ENCODE measurements at places on chromosomes 13 and 19.

- DNase-seq = no peak
These were observed 38.7 kb downstream of the KCTD4 start for GRCh38 chr13:45162194-45162593.

GRCh38 chr19:4583961-4584669 lies 24.6 kb upstream of the SEMA6B start:
- no peak for DNase-seq

DNA sequence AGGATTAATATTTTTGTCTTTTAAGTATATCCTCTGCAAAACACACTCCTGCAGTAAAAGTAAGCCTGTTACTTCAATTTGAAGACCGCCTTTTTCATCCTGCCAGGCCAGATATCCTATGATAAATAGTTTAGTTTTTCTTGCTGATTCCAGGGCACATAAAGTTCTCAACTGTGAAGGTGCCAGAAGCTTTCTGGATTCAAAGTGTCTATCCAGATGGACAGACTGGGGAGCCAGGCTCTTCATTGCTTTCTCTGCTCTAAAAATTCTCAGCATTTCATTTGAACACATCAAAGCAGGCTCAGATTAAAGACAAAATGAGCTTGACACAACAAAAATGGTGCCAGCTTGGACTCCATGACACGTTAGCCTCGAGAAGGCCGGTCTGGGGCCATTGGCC lies 53.6 kb upstream of the UBL3 start:
- DNase-seq = no peak

GRCh38 chr19:14629557-14629956 lies 45.1 kb downstream of the ADGRE3 start:
- no peak for DNase-seq

- peak; percentile 80 for DNase-seq
These were observed 9.6 kb downstream of the GIPR start for GRCh38 chr19:45677351-45678230.

- no peak for DNase-seq
These were observed 145.3 kb downstream of the POSTN start for GRCh38 chr13:37453246-37453645.

GRCh38 chr19:17200408-17201079 lies 14.6 kb upstream of the USE1 start:
- no peak for DNase-seq

- DNase-seq = no peak
These were observed 24.0 kb downstream of the USP12 start for GRCh38 chr13:27147530-27148170.

DNA sequence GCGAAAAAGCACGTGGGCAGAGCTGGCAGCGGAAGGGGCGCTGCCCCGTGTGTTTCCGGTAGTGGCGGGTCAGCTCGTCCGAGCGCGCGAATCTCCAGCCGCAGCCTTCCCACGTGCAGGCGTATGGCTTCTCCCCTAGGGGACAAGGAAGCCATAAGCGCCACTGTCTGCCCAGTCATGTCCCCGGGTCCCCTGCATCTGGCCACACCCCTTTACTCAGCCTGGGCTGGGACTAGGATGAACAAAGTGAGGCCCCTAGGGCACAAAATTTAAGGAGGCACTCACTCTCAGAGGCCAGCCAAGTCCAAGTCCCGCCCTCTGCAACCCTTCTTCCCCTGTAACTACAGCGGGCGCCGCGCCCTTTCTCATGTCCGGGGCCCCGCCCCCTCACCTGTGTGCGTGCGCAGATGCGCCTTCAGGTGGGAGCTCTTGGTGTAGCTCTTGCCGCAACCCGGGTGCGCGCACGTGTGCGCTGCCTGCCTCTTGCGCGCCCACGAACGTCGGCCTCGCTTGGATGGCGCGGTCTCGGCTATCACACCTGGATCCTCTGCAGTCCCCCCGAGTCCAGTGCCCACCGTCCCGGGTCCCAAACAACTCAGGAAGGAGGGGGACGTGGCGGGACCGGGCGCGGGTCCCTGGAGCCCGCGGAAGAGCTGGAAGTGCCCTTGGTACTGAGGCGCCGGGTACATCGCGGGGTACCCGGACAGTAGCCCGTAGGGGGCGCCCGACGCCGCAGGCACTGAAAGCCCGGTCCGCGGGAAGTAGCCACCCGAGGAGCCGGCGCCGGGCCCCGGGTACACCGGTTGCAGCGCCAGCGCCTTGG lies 1.9 kb downstream of the KLF1 start:
- DNase-seq = peak; percentile 86

- DNase-seq = no peak
These were observed 11.6 kb downstream of the CNFN start for GRCh38 chr19:42378225-42379215.

- no peak for DNase-seq
These were observed 222.4 kb downstream of the NBEA start for GRCh38 chr13:35164324-35164932.

- DNase-seq = no peak
These were observed 222.4 kb downstream of the OLFM4 start for GRCh38 chr13:53250977-53251376.

- DNase-seq = peak; percentile 56
These were observed 337 bp upstream of the FXYD7 start for GRCh38 chr19:35142606-35143230.

GRCh38 chr13:48828962-48829411 lies 146.7 kb upstream of the FNDC3A start:
- no peak for DNase-seq

DNA sequence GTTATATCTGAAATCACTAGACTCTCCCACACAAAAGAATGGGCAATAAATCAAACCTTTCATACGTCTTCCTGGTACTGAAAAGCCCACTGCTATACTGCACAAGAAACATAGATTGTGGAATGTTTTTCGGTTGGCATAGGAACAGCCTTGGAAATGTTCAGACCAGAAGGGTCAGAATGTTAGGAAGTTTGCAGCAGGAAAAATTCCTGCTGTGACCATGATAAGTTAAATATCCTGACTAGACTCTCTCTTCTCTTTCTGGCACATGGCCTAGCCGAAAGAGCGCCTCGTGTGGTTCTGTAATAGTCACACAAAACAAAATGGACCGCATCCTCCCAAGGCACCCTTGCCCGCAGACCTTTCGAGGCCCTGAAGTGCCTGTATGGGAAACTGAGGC lies 427.2 kb downstream of the COG6 start:
- DNase-seq = no peak

DNA sequence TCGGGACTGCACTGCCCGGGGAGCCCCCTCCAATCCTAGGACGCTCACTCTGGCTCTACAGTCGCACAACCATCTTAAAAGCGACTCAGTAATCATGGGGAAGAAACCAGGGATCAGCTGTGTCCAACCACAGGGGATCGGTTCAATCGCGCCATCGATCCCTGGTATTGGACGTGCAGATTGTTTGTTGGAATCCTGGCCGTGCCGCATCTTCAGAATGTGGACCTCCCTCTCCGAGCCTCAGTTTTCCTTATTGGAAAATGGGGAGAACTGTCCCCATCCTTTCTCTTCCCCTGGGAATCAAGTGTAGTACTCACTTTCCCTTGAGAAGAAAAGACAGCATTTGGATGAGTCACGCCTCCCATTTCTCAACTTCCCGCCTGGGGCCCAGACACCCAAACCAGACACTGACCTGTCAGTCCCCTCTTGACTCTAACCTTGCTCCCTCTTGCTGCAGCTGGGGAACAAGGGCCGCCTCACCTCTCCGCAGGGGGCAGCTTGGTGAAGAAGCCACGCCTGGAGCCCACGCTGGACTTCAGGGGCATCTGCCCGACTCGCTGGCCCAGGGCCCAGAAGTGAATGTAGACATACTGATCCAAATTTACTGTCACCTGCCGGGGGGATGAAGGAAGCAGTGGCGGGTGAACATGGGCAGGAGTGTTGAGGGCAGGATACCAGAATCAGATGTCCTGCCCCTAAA lies 17.6 kb downstream of the EMP3 start:
- no peak for DNase-seq

DNA sequence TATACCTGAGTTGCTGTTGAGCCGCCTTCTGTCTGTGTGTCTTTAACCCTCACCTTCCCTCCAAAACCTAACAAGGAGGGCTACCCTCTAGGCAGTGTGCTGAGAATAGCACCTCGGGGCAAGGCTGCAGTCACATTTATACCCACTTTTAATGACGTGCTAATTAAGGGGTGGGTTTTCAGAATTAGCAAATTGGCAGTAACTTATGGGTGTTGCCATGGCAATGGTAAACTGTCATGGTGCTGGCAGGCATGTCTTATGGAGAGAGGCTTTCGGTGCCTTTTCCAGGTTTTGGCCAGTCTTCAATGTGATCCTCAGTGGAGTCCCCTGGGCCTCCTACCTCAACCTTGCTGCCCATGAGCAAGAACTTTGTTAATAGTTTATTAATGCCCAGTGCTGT lies 1.2 kb upstream of the PNMA8A start:
- no peak for DNase-seq

DNA sequence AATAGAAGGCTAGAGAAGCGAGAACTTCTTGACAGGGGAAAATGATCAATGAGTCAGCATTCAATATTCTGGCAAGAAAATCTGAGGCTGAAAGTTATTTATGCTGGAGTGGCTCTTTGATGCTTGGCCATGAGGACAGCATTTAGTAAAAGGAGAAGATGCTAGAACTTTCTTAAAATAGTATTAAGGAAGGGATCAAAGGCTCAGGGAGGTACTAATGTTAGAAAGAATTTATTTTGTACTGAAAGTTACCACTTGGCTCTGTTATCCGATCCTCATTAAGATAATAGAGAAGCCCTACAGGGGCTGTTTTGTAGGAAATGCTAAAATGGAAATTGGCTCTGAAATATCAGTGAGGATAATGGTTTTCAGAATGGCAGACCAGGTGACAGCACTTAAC lies 1774.6 kb upstream of the PCDH20 start:
- no peak for DNase-seq

DNA sequence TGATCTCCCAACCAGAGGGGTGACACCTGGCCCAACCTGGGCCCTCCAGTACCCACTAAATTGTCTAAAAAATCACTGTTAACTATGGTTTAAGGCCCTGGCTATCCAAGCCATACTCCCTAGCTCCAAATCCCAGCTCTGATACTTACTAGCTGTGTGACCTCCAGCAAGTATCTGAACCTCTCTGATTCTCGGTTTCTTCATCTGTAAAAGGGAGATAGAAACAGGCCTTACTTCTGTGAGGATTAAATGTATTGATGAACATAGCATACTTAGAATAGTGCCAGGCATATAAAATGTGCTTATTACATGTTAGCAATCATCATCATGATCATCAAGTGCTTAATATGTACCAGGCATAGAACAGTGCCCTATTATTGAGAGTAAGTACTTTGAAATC lies 4.7 kb downstream of the LRFN1 start:
- DNase-seq = no peak

- DNase-seq = no peak
These were observed 66.7 kb downstream of the FOXO1 start for GRCh38 chr13:40599747-40600146.

DNA sequence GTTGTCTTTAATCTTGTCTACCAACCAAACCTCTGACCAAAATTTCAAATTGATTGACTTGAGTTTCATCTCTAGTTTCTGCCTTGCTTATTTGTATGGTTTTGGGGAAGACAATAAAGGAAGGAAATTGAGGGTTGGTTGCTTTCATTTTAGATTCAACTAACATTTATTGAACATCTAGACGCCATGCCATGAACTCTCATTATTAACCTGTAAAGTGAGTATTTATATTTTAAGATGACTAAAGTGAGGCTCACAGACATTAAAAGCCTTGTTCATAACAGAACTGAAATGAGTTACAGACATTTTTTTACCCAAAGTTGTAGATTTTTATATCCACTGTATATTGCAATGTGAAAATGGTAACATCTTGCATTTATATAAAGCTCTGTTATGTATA lies 239.3 kb downstream of the LMO7 start:
- no peak for DNase-seq

- DNase-seq = no peak
These were observed 8.0 kb upstream of the POP4 start for GRCh38 chr19:29598036-29598435.

DNA sequence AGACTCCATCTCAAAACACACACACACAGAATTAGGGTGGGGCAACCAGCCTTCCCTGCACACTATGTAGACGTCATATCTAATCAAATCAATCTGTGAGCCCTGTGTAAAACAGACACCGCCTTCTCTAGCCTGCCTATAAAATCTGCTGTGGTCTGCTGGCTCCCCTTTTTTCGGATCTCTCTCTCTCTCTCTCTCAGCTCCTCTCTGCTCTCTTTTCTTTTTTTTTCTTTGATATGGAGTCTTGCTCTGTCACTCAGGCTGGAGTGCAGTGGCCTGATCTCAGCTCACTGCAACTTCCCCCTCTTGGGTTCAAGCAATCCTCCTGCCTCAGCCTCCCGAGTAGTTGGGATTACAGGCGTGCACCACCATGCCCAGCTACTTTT lies 11.8 kb upstream of the CD70 start:
- DNase-seq = no peak

- DNase-seq = no peak
These were observed 12.0 kb downstream of the THOP1 start for GRCh38 chr19:2797280-2797679.
